ENCODE measurements at places on chromosomes 12 and 14.

- no peak for DNase-seq
Measured at GRCh38 chr12:122721057-122721545, 4.5 kb upstream of the HCAR3 start.

GRCh38 chr12:58253663-58254062 lies 312.3 kb downstream of the ATP23 start:
- no peak for DNase-seq

DNA sequence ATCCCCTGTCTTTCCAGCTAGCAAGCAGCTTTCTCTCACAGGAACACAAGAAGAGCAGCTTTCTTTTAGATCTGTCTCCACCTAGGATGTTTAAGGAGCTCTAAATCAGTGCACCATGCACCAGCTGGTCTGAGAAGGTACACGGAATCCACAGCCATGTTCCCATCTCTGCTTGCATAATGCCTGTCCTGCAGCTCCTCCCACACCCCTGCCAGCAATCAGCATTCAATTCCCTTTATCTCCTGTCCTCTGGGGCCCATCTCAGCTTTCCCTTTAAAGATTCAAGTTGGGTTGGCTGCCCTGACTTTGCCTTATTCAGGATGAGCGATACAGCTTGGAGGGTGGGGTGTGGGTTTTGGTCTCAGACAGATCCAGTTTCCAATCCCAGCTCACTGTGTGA lies 826.3 kb downstream of the BCL11B start:
- no peak for DNase-seq

GRCh38 chr14:90755661-90756304 lies 60.4 kb downstream of the TTC7B start:
- no peak for DNase-seq

Data from CD4-positive, alpha-beta T cell treated with Interferon alpha-2 for 1 hour (primary cell).